ENCODE measurements at places on chromosomes 3 and 15. TPM values are rescaled to one million over a fixed set of nuclear protein-coding genes. Genes with fewer than 3 reads are reported as not detected.

GRCh38 chr15:55999658-56000057 is 6.2 kb upstream of the NEDD4 start:
- no peak for DNase-seq

GRCh38 chr15:68315495-68316031 is 38.0 kb downstream of the FEM1B start:
- peak; percentile 69 for DNase-seq

DNA sequence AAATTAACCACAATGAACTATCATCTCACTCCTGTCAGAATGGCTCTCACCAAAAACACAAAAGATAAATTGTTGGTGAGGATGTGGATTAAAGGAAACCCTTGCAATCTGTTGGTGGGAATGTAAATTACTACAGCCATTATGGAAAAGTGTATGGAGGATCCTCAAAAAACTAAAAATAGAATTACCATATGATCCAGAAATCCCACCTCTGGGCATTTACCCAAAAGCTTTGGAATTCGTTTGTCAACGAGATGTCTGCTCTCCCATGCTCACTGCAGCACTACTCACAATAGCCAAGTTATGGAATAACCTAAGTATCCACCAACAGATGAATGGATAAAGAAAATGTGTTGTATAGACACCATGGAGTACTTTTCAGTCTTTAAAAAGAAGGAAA is 21.6 kb downstream of the FSIP1 start:
- no peak for DNase-seq

- DNase-seq, result no peak
These were observed 54.5 kb upstream of the OCA2 start for GRCh38 chr15:28153492-28154119.

GRCh38 chr15:31799715-31800321 is 230.5 kb upstream of the CHRNA7 start:
- DNase-seq, result no peak

DNA sequence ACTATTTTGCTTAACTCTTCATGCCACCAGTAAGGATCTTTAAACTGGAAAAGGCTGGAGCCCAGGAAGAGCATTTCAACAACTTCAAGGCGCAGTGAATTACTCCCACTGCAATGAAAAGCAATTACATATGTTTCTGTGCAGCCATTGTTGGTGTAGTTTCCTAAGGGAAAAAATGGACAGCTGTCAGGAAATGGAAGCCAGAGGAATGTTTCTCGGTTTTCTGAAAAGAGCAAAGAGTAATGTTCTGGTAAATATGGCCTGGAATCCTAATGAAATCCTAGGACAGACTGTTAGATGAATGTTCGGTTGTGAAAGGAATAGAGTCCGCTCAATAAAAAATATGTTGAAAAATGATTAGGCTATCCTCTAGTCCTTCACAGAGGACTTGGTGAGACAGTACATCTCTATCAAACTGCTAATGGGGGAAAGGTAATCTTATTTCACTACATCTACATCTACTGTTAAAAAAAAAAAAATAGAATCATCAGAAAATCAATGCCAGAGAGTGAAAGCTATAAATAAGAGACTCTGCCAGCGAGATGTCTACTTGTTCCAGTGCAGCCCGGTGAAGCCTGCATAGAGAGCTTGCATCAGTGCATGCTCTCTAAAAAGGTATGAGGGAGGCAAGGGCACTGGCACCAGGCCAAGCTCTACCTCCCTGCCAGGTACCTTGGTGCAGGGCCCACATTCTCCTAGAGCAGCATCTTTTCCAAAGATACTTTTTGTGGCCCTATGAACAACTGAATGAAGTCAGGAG is 68.2 kb upstream of the TJP1 start:
- DNase-seq, result no peak

DNA sequence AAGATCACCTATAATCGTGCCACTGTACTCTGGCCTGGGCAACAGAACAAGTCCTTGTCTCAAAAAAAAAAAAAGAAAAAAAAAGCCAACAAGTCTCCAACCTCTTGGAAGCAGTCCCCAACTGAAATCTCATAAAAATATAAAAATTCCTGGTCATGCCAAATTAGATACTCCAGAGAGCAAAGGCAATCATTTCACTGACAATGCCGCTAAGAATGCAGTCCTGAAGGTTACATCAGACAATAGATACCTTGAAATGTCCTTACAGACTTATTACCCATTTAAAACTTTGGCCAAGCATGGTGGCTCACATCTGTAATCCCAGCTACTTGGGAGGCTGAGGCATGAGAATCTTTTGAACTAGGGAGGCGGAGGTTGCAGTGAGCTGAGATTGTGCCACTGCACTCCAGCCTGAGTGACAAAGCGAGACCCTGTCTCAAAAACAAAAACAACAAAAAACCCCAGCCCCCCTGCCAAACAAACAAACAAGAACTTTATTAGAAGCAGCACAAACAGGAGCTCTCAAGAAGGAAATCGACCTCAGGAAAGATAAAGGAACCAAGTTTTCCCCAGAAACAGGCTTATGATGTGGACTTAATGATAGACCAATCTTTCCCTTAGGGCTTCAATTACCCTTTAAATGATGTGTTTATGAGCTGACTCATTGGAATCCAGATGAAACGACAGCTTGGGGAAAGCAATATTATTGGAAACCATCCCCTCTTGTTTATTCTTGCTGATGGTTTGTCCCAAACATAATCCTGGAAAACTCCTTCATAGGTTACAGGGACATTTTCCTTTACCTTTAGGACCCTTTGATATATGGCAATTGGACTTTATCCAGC is 53.1 kb upstream of the XCR1 start:
- DNase-seq, result no peak

- no peak for DNase-seq
These were observed 31.9 kb downstream of the SEC61A1 start for GRCh38 chr3:128083980-128084674.

- no peak for DNase-seq
These were observed 12.8 kb upstream of the ARRDC4 start for GRCh38 chr15:97947465-97948260.

GRCh38 chr15:94231723-94232468 is 535 bp downstream of the MCTP2 start:
- no peak for DNase-seq

- DNase-seq, result no peak
These were observed 27.7 kb upstream of the MFSD1 start for GRCh38 chr3:158773845-158774830.

DNA sequence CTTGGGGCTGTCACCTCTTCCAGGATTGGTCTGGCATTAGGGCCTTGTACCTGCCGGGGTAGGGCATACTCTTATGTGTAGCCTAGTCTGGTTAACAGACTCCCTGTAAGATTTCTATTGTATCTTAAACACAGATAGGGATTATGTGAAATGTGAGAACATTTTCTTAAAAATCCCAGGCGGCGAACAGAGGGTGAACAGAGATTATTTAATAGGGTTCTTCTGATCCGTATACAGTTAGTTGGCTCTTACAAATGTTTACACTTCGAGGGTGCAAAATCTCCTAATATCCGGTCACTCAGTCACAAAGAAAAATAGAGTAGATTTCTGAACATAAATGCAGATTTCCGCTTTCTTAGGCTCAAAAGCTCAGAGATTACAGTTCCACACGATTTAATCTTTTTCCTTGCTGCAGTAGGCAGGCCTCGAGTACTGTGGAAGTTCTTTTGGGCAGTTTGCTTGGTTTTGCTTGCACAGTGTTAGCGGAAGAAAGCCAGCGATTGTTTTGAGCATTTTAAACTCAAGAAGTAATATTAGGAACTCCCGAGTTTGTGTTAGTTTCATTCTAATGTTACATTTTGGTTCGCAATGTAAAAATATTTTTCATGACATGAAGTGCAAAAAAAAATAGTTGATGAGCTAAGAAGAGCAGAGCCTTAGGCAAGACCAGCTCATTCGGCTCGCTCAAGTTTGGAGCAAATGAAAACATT is 993 bp downstream of the PLCL2 start:
- no peak for DNase-seq

Gene GOLGA8G
- not detected for total RNA-seq

Gene CD96
- 34.2 TPM for total RNA-seq

Gene LRRC49
- total RNA-seq, result 4.1 TPM

Gene LYZL4
- total RNA-seq, result not detected

Data from spleen (tissue), 13 donors.